Hair follicular keratinocyte (primary cell): ENCODE measurements at places on chromosomes 1 and 21. TPM values are rescaled to one million over a fixed set of nuclear protein-coding genes. Genes with fewer than 3 reads are reported as not detected.

Gene SCAF4
- 5.8 and 6.2 TPM in 2 replicates for total RNA-seq

Gene CD1B
- total RNA-seq = not detected in 2 replicates

Gene RCSD1
- total RNA-seq = 0.27 and 0.31 TPM in 2 replicates

Gene LAMC2
- 1,739 and 5,819 TPM in 2 replicates for total RNA-seq

Gene HSD3B2
- total RNA-seq = not detected in 2 replicates

Gene ENAH
- 34.5 and 48.3 TPM in 2 replicates for total RNA-seq

Gene HSPA6
- total RNA-seq = 0.23 and 0.27 TPM in 2 replicates

Gene C1orf115
- total RNA-seq = 1.1 and 1.6 TPM in 2 replicates

Gene S100A6
- total RNA-seq = 1,494 and 3,100 TPM in 2 replicates

Gene KRTAP19-5
- total RNA-seq = not detected in 2 replicates

Gene PRAMEF1
- total RNA-seq = not detected in 2 replicates

Gene ANKRD65
- 4.9 and 5.8 TPM in 2 replicates for total RNA-seq

Gene IVNS1ABP
- 59.3 and 72.7 TPM in 2 replicates for total RNA-seq

Gene HES2
- total RNA-seq = 42.2 and 55.4 TPM in 2 replicates

Gene ABL2
- 9.4 and 13.6 TPM in 2 replicates for total RNA-seq

Gene FAM163A
- not detected in 2 replicates for total RNA-seq

Gene OR14K1
- total RNA-seq = not detected in 2 replicates

Gene RGS1
- not detected in 2 replicates for total RNA-seq

Gene USH2A
- not detected in 2 replicates for total RNA-seq

Gene TFF3
- not detected in 2 replicates for total RNA-seq
